ENCODE measurements at places on chromosomes 2 and 18.

DNA sequence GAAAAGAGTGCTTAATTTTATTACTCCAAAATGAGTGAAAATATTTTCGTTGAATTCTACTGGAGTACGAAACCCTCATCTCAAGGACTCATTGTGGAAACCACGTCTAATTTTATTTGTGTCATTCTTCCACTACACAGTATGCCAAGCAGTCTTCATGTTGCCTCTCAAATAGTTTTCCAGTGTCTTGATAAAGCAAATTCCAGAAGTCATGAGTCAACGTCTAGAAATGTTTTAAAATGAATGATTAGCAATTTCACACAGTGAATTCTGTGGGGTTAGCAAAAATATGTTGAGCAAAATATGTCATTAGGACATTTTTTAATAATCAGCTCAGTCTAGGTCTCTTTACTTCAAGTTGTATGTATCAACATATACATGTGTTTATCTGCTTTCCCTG is 865.5 kb downstream of the DSC3 start:
- no peak for DNase-seq

DNA sequence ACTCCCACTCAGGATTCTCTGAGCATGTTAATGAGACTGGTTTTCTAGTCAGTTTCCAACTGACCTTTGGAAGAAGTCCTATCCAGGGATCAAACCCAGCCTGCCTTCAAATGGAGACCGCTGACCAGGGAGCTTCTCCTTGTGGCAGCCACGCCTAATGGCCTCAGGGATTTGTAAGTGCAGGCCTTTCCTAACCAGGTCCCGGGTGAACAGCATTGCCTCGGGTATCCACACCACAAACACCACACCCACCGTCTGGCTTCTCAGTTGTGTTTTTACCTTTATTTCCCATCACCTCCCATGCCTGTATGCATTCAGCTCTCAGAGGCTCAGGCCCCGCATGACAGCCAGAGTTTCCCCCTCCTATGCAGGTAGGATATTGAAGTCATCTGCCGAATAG is 406.3 kb upstream of the HS6ST1 start:
- DNase-seq, result no peak

DNA sequence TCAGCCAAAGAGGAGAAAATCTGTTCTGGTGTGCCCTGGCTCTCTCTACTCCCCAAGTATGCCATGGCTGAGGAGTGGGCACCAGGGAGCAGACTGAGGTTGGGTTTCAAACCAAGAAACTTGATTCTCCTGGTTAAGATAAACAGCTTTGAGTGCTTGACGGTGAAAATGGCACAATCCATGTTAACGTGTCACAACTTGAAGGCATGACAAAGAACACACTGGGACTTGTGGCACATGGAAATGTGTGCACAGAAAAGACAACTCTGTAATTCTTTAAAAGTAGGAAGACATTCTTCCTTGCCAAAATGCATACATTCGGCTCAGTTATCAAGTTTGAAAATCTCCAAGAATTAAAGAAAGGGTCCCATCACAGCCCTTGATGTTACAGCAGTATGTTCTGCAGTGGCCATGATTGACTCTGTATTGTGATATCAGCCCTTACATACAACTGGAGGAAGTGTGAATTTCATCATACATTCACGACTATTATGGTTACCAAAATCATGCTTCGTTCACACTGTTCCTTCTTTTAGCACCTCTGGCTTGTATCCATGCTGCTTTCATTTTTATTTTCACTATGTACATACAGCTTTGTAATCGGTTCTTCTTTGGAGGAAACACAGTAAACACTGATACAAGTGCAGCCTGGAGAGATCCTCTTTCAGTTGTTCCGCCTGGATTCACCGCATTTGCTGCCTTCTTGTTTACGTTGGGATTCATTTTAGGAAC is 15.6 kb upstream of the ACTG2 start:
- DNase-seq, result no peak

- DNase-seq, result no peak
Measured at GRCh38 chr18:55088561-55088960, 129.3 kb upstream of the CCDC68 start.

DNA sequence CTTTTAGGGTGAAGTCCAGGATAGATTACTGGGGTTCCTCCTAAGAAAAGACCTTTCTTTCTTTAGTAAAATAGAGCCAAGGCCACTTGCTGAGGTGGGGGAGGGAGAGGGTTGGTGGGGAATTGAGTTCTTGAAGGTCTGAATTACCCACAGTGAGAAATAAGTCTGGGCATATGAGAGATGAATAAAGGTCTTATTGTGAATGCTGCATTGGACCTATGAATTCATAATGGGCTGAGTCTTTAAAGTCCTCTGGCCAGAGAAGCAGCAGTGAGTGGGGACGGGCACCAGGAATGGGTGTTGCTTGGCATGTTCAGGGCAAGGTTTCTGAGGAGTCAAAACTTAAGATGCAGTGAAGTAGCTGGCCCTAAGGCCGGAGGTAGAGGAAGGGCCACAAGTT is 10.5 kb downstream of the MAPRE3 start:
- no peak for DNase-seq

- DNase-seq, result no peak
Measured at GRCh38 chr18:54958704-54959625, at the start of gene CCDC68. Gene CCDC68, minus strand, starts transcription at chr18:54959461. Its CDS starts 16,670 bp downstream, at chr18:54942791.

GRCh38 chr2:1407950-1408675 is 5.2 kb upstream of the TPO start:
- DNase-seq, result no peak

DNA sequence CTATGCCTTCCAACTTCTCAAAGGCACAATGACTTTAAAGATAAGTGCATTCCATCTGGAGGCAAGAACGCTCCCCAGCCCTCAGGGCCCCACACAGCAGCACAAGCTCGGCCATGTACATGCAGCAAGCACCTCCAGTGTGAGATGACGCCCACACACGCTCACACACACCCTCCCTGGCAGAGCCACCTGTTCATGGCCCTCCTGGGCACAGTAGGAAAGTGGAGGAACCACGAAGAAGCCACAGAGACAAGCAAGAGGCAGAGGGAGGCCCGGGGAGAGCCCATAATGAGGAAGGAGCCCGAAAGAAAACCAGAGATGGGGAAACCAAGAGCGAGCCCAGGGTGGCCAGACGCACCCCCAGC is 21.7 kb downstream of the BIN1 start:
- no peak for DNase-seq

DNA sequence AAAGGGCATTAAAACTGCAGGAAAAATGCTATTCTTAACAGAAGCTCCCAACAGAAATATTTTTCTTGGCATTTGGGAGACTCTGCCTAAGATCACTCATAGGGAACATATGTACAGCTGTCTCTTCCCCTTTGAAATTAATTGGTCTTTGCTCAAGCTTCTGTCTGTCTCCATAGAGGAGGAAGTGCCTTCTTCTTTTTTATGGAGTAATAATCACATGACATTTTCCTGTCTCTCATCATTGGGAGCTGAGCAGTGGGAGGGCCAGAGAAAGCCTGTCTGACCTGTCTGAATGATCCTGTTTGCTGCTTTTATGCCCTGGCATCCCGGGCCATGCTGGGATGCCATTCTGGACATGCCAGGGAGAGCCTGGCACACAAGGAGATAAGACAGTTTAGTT is 145.6 kb downstream of the AQP4 start:
- DNase-seq, result no peak

DNA sequence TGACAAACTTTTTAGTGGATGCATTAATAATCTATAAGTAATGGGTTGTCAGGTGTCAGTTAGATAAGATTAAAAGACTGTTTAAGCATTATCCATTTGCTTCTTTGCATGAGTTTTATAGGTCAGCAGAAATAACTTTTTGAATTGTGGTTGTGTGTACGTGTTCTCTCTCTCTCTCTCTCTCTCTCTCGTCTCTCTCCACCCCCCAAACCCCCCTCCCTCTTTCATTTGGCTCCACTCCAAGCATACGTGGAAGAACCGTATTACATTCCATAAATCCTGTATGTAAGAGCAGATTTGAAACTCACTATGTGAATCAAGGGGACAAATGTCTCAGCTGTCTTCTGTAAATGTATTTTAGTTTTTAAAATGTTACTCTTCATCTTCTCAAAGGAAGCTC is 120.2 kb downstream of the MEIS1 start:
- DNase-seq, result no peak

DNA sequence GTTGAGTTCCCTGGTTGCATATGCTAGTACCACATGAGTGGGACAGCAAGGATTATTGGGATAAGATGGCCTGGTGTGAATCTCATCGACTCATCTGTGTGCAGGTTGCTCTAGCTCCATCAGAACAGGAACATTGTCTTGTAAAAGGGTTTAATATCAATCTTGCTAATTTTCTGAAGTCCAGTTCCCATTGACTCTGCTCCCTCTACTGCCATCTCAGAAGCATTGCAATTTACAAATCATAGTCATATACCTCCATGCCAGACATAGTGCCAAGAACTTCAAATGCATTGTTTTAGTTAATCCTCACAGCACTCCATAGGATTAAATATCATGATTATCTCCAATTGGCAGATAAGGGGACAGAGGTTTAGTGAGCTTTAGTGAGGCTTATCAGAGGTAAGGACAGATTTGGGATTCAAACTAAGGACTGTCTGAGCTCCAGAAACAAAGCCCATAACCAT is 4.8 kb upstream of the STAT4 start:
- DNase-seq, result no peak

DNA sequence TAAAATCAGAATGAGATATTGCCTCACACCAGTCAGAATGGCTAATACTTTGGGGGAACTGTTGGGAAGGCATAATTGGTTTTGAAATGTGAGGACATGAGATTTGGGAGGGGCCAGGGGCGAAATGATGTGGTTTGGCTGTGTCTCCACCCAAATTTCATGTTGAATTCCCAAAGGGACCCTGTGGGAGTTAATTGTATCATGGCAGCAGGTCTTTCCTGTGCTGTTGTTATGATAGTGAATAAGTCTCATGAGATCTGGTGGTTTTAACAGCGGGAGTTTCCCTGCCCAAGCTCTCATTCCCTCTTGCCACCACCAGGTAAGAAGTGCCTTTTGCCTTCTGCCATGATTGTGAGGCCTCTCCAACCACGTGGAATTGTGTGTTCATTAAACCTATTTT is 59.6 kb downstream of the CSRNP3 start:
- no peak for DNase-seq

- DNase-seq, result no peak
Measured at GRCh38 chr2:12607971-12608370, 108.8 kb upstream of the TRIB2 start.

- DNase-seq, result no peak
Measured at GRCh38 chr18:50973367-50974126, 5.7 kb downstream of the ELAC1 start.

DNA sequence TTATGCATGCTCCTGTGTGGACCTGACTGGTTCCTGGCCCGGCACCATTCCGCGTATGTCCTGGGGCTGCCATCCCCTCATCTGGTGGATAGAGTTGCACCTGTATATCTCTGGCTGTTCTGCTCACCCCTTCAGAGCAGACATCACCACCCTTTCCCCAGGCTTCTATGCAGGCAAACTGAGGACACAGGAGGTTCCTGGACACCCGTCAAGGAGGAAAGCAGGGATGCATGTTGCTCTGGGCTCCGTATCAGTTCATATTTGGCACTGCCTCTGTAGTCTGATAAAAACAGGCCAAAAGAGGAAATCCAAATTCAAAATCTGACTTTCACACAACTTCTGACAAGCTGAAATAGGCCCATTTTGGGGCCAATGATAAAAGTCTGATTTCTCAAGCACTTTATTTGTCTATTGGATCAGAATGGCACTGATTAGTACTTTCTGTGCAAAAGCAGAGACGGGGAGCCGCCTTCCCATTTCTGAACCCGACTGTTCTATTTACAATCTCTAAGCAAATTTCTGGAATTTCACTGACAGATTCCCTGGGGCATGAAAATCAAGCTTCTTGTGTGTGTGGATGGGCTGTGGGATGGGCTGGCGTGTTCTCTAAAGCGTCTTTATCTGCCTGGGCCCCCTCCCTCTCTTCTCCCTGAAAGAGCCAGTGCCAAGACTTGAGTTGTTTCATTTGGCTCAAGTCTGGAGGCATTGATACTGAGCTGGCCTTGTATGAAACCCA is 96.9 kb downstream of the SETBP1 start:
- DNase-seq, result no peak

DNA sequence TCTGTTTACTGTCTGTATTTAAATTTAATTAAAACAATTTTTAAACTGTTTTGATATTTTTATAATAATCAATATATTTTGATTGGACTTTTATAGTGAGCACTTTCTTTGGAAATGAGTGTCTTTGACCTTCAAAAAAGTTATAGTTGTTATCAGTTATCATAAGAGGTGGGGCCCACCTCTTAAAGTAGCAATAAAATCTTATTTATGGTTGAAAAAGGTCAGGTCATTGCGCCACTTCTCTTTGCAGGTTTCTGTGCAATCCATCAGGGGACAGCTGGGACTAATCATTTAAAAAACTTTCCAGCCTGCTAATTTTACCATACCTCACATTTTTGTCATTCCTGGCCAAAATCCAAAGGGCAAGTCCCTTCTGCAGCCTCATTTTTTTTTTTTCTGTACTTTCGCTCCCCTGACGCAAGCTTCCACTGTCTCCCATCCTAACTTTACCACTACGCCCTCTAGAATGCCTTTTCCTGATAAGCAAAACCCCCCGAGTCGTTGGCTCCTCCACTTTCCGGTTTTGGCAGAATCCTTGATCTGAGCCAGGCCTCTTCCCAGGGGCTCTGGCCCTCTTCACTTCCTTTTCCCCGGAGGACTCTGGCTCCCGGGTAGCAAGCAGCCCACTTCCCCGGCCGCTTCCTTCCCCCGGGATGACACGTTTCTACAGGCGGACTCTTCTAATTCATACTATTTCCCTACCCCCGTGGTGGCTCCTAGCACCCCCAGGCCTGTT is 1.1 kb upstream of the SEH1L start:
- DNase-seq, result no peak

GRCh38 chr18:63366213-63367052 is 573 bp downstream of the KDSR start:
- peak; percentile 20 for DNase-seq

DNA sequence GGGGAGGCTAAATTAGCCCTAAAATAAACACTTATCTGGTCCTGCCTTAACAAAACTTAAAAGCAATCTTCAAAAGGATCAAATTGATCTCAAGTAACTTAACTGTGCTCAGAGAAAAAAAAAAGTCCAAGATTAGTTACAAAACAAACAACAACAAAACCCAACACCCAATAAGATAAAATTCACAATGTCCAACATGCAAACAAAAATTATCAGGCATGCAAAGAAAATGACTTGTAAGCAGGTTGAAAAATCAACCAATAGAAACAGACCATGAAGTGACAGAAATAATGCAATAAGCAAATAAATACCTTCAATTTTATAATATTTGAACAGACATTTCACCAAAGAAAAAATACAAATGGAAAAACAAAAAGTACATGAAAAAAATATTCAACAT is 4.0 kb upstream of the REEP1 start:
- no peak for DNase-seq
